HuH-7 (cell line): ENCODE measurements at places on chromosomes 12 and 14.
A peak's percentile ranks its signal among the peaks of the same experiment; 100 is the strongest.

DNA sequence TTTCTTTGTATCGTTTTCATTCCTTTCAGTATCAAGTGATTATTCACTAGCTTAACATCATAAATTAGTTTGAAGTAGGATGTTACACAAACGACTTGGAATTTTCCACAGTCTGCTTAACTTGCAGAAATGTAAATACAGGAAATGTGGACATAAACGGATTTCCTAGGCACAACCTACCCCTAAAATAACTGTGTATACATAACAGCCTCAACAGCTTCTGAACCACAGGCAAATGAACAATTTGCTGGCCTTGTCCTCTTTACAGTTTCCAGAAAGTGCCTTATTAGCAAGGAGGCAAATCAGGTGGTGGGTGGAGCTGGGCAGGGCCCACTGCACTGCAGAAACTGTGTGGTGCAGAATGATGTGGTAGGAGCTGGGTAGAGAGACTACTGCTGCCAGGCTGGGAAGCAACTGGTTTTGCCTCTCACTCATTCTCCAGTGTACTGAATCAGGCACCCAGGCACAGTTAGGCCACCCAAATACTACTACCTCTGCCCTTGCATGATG is 14.1 kb downstream of the DRAM1 start:
- DNase-seq = peak; percentile 34

GRCh38 chr12:93183940-93184671 is 193.6 kb upstream of the NUDT4 start:
- no peak for DNase-seq

- no peak for DNase-seq
These were observed 56.4 kb downstream of the IFT81 start for GRCh38 chr12:110180591-110181005.

- no peak for DNase-seq
These were observed 72.8 kb downstream of the TNFAIP2 start for GRCh38 chr14:103195828-103196615.

GRCh38 chr12:77685901-77686300 is 144.8 kb upstream of the NAV3 start:
- no peak for DNase-seq

GRCh38 chr14:54796961-54797360 is 105.7 kb downstream of the GCH1 start:
- no peak for DNase-seq

DNA sequence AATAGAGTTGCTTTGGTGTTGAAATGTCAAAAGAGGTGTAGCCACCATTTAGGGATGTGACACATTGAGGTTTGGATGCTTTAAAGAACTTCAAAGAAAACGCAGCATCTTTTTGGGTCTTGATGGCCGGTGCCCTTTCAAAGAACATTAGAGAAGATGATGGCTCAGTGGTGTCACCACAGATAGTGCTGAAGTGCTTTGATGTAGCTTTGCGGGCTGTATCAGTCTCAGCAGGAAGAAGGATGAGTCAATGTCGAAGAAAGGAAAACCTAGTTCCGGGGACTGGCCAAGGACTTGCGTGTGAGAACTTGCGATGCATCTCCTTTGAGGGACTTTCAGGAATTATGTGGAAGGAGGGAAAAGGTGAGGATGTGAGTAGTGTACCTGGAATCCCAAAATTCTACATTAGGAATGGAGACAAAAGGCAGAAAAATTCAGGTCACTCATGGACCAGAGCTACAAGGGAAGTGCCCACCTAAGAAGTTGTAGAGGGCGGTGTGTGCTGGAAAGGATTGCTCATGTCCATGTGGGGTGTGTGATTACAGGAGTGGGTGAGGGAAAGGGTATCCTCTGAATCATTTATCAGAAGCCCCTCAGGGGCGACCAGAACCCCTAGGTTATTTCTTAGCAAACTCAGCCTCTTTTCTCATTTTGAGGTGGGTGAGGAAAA is 39.7 kb upstream of the GZMB start:
- no peak for DNase-seq

DNA sequence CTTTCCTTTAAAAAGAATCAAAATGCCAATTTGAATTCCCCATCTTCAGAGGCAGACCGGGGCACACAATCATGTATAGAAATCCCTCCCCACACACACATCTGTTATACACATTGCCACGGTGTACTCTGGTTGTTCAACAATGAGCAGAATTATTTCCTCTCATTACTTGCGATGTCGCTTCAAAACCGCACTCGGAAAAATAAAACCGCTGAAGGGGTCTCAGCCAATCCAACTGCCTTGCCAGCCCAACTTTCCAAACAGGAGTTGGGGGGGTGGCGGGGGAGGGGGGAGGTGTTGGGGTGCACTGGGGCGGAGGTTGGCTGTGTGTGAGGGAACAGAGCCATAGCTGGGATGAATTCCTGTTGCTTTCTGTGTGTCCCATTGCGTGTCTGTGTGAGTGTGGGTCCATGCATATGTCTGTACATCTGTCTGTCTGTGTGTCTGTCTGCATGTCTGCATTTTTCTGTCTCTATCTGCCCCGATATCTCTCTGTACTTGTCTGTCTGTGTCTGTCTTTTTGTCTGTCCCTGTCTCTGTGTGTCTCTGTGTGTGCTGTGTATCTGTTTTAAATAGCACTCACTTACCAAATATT is 163.6 kb upstream of the TBX3 start:
- DNase-seq = no peak

GRCh38 chr12:104374806-104375205 is 71.3 kb downstream of the EID3 start:
- no peak for DNase-seq

DNA sequence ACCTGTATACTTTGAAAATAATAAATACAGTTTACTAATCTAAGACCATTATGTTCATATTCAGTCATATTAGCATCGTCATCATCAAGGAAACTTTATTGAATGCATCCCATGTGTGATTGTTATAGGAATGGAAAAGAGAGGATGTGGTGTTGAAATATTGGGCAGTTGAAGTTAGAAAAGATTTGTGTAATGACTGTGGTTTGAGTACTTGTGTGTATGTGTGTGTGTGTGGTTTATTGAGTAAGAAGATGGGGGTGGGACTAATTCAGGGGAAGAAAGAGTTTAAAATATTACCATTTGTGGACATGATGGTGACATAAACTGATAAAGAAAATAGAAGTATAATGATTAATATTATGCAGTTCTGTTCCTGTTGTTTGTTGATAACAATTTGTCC is 238.7 kb upstream of the SEL1L start:
- no peak for DNase-seq
